Uterus (tissue), 4 donors: ENCODE measurements at places on chromosomes 4 and X.
A peak's percentile ranks its signal among the peaks of the same experiment; 100 is the strongest.

GRCh38 chr4:3822230-3822947 is 56.2 kb downstream of the ADRA2C start:
- DNase-seq: no peak

DNA sequence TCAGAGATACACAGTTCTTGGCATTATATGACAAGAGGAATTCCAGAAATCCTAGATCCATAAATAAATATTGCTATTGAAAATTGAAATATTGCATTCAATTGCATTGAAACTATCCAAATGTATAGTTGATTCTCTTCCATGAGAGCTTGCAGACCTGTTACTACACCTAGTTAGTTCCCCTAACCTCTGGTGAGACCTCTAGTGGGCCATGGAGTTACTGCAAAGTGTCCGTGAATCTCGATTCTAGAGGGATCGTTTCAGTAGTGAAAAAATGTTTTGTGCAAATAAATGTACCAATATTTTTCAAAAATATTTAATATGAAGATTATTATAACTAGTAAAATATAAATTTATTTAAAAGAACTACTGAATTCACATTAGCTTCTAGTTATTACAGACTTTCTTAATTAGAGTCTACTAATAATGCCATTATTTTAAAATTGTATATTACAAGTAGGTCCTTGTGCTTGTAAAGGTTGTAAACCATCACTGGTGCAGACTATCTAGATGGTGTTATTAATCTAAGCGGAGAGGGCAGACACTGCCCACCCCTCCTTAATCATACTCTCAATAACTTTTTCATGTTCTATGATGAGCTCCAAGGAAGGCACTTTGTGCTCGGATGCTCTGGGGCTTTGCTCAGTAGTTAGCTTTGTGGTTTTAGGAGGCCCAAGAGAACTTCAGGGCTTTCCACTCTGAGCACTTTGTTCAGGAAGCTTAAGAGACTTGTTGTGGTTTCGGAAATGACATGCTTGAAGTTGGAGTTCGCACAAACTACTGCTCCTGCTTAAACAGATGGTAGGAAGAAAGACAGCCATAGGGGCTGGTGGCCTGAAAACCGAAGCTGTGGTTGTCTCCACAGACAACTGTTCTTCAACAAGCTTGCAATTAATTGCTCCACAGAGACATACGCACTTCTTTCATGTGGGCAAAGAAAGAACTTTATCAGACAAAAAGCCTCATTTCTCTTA is 42.8 kb downstream of the IL21 start:
- DNase-seq: no peak

DNA sequence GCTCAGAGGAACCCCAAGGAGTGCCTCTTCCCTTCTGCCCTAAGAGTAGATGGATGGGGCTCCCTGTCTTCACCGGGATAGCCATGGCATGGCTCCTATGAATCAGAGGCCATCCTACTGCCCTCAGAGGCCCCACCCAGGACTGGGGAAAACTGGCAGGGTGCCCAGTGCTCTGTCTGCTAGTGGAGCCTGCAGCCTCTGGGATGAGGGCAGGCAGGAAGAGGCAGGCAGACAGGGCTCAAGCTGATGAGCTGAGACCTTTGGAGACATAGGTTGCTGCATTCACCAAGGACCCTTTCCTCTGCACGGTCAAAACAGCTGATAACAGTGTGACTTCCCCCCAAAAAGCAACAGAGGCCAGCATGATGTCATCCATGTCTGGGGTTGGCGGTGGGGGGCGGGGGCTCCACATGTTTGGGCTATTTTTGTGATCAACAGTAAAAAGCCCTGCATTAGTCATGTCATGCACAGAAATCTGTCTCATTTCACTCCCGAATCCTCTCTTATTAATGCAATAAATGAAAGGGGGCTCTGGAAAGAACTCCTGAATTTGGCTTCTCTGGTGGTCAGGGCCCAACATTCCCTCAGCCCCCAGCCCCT is 207.6 kb upstream of the MAMLD1 start:
- DNase-seq: no peak

DNA sequence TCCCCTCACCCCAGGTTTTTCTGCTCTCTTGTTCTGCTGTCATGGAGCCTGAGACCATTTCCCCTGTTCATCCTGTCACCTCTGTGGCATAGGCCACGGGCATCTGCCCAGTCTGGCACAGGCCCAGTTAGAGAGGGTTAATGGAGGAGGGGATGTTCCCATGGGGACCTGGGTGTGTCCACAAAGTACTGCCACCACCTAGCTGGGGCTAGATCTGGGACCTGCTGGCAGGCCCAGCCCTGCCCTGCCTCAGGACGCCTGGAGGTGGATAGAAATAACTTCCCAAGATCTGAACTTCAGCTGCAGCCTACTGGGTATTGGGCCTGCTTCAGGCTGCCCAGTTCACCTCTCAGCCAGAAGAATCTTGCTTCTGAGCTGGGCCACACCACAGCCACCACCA is 13.5 kb downstream of the EFNB1 start:
- DNase-seq: no peak

- no peak for DNase-seq
These were observed 31.5 kb upstream of the HTRA3 start for GRCh38 chr4:8238036-8238511.

- no peak for DNase-seq
These were observed 42.5 kb upstream of the LEF1 start for GRCh38 chr4:108210989-108211835.

DNA sequence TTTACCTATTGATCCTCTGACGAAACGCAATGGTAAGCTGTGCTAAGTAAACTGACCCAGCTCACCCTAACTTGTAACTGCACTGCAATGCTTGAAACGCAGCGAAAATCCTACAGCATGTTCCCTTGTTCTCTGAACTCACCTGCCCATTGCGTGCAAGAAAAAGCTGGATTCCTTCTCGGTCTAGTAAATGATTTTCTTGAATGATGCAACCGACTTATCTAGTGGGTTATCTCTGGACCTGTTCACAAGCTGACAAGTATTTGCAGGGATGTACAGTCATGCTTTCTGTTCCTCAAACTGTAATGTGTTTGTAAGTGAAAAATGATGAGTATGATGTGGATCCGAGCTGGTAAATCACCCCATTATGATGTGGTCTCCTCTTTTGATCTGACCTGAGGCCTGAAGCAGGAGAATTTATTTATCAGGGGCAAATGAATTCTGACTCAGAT is 140.1 kb downstream of the BTC start:
- no peak for DNase-seq

GRCh38 chrX:118530219-118530911 is 34.8 kb downstream of the DOCK11 start:
- DNase-seq: no peak

- no peak for DNase-seq
These were observed 178.0 kb upstream of the ANKRD50 start for GRCh38 chr4:124890522-124890921.

- peak; percentile 64 for DNase-seq
These were observed 1.7 kb downstream of the PPP2R2C start for GRCh38 chr4:6470502-6471306.

DNA sequence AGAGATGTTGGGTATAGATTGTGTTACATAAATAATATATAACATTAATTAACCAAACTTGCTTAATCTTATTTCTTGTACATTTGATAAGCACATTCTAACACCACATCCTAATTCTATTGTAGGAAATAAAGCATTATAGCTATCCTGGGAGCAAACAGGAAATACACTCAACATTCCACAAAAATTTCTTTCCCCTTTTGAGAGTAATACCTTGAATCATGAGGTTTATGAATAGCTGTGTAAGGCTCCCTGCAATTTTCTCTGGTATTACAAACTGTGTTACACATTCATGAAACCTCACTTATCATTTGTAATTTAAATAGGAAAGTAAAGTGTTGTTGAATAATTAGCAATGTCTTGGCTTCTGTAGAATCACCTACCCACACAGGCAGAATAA is 95.1 kb downstream of the TMEM47 start:
- no peak for DNase-seq

DNA sequence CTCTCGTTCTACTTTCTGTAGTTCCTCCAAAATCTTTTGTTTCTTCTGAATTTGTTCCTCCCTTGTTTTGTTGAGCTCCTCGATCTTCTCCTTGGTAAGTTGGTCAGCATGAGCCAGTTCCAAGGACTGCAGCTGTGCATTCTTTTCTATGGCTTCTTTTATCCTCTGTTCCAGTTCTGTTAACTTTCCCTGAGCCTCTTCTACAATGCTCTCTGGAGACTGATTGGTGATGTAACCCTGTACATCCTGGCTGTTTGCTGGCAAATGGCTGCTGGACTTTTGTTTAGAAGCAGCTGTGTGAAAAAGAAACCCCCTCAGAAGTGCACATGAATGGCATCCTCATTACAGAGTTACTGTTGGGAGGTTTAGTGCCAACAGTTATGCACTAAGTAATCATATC is 70.5 kb upstream of the COX18 start:
- DNase-seq: no peak

- DNase-seq: peak; percentile 91
These were observed 14.4 kb upstream of the RAB40A start for GRCh38 chrX:103533511-103534216.

DNA sequence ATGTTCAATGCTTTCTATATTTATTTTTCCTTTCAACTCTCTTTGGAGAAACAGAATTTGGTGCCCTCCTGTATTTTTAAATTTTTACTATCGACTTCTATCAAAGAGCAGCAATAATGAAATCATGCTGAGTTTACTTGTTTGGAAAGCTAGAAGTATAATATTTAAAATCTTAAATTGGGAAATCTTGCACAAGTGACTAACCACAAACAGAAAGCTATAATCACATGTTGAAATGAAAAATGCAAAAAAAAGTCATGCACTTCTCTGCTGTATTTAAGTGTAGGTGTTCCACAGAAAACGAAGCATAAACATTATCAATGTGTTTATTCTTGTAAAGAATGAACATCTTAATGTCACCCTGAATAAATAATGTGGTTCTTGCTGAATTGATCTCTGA is 306.1 kb downstream of the PCDH18 start:
- DNase-seq: no peak

- DNase-seq: peak; percentile 15
These were observed 27.4 kb downstream of the CBLL2 start for GRCh38 chrX:22300130-22300529.

DNA sequence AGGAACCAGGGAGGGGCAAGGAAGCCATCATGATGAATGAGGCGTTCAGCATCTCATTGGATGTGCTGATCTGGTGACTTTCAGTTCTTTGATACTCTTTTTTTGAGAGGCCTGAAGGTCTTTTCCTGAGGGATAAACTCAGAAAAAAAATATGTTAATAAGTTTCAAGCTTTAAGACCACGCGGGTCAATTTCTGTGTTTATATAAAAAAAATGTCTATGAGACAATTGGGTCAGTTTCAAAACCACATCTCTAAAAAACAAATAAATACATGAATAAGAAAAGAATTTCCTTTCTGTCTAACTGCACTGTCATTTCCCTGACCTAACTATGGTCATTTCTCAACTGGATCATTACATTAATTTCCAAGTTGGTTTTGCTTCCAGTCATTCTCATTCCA is 62.6 kb downstream of the TRIML1 start:
- DNase-seq: no peak

GRCh38 chr4:53994382-53995102 is 69.9 kb downstream of the CHIC2 start:
- no peak for DNase-seq

DNA sequence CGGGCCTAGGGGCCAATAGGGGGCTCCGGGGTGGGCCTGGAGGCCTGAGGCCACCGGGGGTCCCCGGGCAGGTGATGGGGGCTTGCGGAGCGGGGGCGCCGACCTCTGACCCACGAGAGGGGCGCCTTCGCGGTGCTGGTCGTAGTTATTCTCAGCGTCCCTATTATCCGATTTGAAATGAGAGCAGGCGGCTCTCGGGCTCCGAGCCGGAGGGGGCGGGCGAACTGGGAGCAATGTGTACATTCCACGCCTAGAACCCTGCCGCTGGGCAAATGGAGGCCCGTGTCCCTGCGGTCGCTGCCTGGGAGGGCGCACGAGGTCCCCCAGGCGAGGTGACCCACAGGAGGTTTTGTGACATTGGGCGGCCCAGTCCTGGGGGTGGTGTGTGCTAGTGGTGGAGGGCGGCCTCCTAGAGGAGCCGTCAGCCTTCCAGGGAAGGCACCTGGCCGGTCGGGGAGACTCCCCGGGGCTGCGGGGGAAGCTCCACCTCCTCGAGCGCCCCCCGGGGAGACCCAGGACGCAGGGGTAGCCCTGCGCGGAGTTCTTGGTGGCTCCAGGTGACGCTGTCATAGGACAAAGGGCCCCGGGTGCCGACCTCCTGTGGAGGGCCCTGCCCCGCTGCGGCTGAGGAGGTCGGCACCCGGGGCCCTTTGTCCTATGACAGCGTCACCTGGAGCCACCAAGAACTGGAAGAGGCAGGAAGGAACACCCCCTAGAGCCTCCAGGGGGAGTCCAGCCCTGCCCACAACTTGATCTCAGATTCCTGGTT is 102.6 kb upstream of the PRKX start:
- DNase-seq: peak; percentile 53

- no peak for DNase-seq
These were observed 20.8 kb upstream of the MRFAP1 start for GRCh38 chr4:6619466-6620255.

- no peak for DNase-seq
These were observed 802 bp downstream of the COX18 start for GRCh38 chr4:73068491-73069337.

DNA sequence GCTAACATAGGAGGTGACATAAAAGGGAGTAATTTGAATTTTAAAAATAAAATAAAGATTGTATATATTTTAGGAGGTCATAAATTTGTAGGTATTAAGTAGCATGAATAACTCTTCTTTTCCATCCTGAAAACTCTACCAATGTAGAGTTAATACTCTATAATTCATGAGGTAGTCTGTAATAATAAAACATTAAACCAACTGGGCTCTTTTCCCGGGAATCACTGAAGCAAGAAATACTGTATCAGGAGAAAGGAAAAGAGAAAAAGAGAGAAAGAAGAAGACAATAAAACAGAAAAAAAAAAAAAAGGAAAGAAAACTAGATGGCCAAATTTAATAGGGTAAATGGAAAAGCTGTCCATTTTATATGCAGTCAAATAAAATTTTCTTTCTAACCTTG is 984.4 kb downstream of the CCSER1 start:
- no peak for DNase-seq

DNA sequence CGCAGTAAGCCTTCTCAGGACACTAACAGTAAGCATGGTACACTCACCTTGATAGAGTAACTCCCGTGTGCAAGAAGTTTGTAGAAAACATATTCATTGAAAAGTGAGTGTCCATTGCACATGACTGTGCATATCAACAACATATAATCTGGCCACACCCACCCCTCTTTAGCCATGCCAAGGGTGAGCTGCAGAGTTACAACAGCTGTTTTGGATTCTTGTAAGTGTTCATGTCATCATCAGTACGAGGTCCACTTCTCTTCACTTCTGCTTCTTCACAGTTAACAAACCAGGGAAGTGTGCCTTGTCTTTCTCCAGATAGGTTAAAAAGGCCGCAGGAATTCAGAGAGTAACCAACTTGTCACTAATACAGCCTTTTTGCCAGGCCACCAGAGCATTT is 116.6 kb downstream of the IRF2 start:
- DNase-seq: no peak

- DNase-seq: no peak
These were observed 50.5 kb downstream of the ADGRA3 start for GRCh38 chr4:22465349-22465748.

- no peak for DNase-seq
These were observed 6.5 kb upstream of the TSPAN5 start for GRCh38 chr4:98664959-98665358.

GRCh38 chr4:145935253-145936141 is 3.1 kb downstream of the ZNF827 start:
- DNase-seq: peak; percentile 36
